Stimulated activated CD4-positive, alpha-beta T cell treated with anti-CD3 and anti-CD28 coated beads, Interleukin-15, amount 100 ng/mL, for 1 hour (primary cell): ENCODE measurements at places on chromosomes 12 and 14.

GRCh38 chr14:104440297-104440956 is 139.1 kb upstream of the C14orf180 start:
- DNase-seq = no peak

DNA sequence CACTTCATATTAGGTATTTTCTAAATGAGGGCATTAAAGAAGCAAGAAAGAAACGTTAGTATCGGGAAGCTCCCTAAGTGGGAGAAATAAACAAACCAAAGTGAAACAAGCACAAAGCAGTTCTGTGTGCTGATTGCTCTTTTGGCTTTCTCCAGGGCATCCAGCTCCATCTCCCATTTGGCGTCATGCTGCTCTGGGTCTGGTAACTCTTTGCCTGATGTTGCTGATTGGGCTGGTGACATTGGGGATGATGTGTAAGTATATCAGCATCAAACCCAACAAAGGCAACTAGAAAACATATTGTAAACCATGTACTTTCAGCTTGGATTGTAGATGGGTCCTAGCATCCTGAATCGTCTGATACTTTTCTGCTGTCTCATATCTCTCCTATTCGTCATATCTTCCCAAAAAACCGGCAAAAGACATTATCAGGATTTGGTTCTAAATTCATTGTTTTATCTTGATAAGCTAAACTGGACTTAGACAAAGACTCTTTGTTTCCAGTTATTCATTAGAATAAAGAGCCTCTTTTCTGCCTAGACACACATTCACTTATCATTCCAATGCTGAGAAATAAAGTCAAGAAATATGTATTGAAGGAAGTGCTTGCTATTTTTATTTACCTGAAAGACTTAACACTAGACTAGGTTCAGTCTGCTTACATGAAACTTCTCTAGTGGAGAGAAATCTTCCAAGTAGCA is 2.4 kb downstream of the CLEC12B start:
- no peak for DNase-seq

GRCh38 chr14:63174760-63175191 is 29.5 kb upstream of the RHOJ start:
- DNase-seq = no peak

GRCh38 chr12:52836491-52837412 is 2.6 kb upstream of the KRT79 start:
- no peak for DNase-seq

DNA sequence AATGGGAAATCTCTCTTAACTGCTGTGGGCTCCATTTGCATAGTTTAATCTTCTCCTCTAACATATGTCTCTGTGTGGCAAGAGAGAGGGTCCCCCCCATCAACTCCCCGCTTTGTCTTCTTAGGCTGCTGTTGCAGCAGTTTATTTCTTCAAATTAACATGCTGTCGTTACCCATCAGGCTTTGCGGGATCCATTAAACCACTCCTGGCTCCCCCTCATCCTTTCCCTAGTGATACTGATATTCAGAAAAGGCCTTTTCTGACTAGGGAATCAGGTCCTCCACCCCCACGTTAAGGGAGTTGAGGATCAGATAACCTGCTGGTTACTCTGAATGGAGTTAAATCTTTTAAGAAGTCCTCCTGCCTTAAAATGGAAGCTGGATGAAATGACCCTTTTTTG is 15.2 kb downstream of the GPR84 start:
- DNase-seq = no peak

DNA sequence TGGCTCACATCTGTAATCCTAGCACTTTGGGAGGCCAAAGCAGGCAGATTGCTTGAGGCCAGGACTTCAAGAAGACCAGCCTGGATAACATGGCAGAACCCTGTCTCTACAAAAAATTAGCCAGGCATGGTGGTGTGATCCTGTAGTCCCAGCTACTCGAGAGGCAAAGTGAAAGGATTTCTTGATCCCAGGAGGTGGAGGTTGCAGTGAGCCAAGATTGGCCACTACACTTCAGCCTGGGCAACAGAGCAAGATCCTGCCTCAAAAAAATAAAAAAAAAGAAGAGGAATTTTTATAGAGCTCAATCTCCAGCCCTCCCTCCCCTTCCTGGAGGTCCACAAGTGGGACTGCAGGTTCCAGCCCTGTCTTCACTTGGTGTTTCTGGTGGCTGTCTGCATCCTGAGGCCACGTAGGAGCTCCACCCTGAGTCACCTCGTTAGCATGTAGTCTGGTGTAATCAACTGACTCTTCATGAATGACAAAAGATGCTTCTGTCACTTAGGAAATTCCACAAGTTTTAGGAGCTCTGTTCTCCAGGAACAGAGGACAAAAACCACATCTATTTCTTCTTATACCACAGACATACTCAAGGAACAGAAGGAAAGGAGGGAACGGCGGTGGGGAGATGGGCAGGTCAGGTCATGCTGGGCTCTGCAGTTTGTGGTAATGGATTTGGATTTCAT is 16.2 kb downstream of the CCDC62 start:
- no peak for DNase-seq

- no peak for DNase-seq
Observed at GRCh38 chr14:43249116-43249515, 1258.0 kb downstream of the FSCB start.

DNA sequence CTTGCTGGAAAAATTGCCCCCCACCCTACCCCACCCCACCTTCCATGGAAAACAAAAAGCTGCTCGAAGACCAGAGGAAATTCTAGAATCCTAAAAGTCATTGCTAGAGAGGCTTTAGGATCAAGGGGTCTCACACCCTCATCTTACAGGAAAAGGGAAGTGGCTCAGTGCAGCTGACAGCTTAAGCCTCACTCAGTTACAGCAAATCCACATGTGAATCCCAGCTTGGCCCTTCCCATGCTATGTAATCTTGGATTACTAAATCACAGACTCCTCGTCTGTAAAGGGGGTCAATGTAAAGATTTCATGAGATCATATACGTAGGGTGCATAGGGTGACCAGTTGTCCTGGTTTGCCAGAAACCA is 25.9 kb downstream of the CMKLR1 start:
- DNase-seq = no peak

GRCh38 chr12:113766131-113766878 is 199.8 kb downstream of the RBM19 start:
- no peak for DNase-seq

DNA sequence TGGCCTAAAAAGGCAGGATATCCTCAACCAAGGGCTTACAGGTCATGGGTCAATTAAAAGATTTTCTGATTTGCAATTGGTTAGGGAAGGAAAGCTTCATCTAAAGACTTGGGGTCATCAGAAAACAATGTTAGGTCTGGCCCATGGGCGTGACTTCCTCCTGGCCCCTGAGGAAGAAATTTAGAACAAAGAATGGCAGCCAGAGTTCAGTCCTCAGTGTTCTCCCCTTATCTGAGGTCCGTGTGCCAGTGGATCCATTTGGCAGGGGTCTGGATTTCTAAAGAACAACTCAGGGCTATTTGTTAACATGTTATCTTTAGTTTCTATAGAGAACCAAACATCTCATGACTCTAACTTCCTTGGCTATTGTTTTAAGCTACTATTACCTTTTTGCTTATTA is 27.8 kb upstream of the NFYB start:
- DNase-seq = no peak

DNA sequence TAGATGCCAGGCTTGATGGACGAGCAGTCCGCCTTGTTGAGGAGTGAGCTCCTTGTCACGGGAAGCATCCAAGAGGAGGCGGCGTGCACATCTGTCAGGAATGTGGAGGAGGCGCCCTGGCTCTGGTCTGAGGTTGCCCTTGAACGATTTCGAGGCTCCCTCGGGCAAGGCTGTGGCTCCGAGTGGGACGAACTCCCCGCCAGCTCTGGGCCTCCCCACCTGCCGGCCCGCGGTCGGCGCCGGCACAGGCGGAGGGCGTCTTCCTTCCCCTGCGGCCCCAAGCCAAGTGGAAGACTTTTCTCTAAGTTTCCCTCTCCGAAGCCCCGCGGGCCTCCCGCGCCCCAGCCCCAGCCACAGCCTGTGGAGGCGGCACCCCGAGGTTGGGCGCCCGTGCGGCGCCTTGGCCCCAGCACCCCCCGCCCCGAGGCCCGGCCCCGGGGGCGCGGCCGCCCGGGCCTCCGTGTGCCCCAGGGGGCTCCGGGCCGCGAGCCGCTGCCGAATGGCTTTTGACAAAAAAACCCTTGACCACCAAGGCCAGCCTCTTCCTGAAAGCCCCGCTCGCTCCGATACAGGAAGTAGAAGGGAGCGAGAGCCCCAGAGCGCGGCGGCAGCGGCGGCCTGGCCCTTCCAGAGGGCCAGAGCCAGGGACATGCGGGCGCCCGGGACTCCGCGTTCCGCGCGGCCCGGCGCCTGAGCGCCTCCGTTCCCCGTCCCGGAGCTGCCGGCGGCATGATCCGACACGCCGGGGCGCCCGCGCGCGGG is at the start of gene RIN3:
TSS of gene RIN3 (plus strand) at position 578 of the 762 bp plus-strand sequence. CDS start at position 730, 152 bp downstream.
- no peak for DNase-seq

DNA sequence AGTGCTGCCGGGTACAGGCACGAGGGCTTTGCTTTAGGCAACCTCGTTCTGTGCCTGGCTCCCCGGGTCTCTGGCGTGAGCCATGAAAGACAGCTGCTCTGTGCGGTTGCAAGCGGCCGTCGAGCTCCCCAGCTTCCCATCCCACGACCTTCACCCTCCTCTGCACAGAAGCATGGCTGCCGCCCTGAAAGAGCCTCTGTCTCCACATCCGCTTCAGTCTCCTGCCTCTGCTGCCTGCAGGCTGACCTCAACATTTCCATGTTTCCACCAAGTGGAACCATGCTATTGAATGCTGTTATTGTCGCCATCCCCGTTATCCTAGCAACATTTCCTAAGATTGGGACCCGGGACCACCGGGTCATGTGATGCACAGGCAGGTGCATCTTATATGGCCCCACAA is 57.1 kb downstream of the KDM2B start:
- no peak for DNase-seq

DNA sequence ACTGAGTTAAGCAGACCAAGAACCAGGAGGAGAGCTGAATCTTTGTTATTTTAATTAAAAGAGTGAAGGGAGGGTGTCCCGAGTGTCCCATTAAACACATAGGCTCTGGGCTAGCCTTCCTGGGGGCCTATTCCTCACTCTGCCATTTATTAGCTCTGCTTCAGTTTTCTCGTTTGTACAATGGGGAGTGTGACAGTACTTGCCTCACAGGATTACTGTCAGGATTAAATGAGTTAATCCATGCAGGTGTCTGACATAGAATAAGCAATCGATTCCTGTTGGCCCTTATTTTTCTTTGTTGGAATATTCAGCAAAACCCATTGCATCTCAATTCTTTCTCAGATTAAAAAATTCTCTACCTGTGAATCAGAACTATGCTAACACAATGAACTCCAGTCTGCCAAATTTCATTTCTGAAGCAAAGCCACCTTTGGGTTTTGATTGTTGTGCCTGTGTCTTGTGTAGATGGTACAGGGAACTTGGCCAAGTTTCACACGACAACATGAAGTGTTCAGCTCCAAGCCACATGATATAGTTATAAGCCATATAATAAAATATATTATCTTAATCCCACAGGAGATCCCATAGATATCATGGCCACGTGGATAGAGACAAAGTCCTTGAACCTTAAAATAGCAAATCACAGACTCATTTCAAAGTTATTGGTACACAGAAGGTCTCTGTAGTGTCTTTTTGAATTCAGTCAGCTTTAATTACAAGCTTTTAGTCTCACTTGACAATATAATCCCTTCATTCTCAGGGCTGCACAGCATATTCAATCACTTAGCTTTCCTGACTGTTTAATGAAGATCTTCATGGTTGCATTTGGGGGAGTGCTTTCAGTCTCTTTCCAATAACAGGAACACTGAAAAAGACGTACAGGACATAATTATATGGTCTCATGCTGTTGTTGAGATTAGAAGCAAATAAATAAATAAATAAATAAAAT is 34.4 kb upstream of the CRY1 start:
- no peak for DNase-seq

GRCh38 chr12:122021193-122021821 is 377 bp upstream of the BCL7A start:
- DNase-seq = no peak

DNA sequence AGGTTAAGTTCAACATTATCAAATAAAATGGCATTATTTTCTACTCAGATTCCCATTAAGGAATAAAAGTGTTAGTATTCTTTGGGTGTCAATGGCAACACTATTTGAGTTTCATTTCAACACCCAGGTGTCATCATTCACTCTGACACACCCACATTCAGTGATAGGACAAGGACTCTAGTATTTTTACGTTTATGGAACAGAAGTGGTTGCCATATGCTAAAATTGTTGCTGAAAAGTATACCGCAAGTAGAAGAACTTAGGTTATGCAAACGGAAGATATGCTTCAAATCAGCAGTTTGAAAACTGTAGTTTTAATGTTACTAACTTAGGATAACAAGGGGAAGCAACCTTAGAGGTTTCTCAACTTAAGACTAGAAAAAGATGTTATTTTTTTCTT is 20.0 kb upstream of the SGPP1 start:
- no peak for DNase-seq

DNA sequence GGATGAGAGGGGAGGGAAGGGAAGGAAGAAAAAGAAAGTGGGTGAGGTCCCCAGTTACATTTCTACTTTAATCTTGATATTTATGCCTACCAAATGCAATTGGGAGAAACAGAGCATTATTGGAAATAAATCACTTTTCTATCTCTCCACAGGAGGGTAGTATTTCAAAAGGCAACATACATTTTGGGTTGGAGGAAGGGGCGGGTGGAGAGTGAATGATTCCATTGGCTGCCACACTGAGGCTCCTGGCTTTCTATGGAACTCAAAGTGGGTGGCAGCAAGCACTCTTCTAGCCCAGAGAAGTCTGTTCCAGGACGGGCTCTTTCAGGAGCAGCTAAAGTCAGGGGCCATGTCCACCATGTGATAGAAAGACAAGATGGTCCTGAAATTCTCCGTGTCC is 441.3 kb downstream of the DAD1 start:
- DNase-seq = no peak

DNA sequence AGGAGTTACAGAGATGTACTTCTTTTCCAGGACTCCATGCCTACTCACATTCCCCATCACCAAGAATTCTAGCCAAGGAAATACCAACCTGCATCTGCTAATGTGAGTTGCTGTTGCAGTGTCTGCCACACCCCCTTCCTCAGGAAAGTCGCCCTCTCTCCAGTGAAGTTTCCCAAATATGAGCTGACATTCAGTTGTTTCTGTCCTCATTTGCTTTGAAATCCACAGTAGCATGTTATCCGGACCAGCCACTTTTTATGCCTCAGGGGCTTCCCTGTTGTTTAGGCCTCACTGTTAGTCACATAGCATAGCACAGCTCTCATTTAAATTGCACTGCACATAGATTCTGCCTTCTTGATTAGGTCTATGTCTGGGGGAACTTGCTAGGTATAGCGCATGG is 212.4 kb downstream of the EGLN3 start:
- DNase-seq = no peak
